Left ventricle myocardium superior (tissue), 1 donor: ENCODE measurements at places on chromosomes 13 and 19. TPM values are rescaled to one million over a fixed set of nuclear protein-coding genes. Genes with fewer than 3 reads are reported as not detected.

Gene ZNF497
- 0.55 TPM for total RNA-seq

GRCh38 chr13:39855236-39855635, 199.8 kb downstream of the COG6 start:
- DNase-seq, result no peak

- DNase-seq, result no peak
Observed at GRCh38 chr19:41799444-41800000, 3.1 kb downstream of the CEACAM3 start.

- DNase-seq, result no peak
Observed at GRCh38 chr19:36093146-36093662, 17.7 kb upstream of the OVOL3 start.

Gene CRB3
- not detected for total RNA-seq

GRCh38 chr13:24511816-24512196, 772 bp downstream of the PARP4 start:
- no peak for DNase-seq

- DNase-seq, result no peak
Observed at GRCh38 chr13:73177916-73178565, 119.2 kb downstream of the KLF5 start.

- DNase-seq, result no peak
Observed at GRCh38 chr19:41735071-41735600, 20.2 kb upstream of the CEACAM6 start.

DNA sequence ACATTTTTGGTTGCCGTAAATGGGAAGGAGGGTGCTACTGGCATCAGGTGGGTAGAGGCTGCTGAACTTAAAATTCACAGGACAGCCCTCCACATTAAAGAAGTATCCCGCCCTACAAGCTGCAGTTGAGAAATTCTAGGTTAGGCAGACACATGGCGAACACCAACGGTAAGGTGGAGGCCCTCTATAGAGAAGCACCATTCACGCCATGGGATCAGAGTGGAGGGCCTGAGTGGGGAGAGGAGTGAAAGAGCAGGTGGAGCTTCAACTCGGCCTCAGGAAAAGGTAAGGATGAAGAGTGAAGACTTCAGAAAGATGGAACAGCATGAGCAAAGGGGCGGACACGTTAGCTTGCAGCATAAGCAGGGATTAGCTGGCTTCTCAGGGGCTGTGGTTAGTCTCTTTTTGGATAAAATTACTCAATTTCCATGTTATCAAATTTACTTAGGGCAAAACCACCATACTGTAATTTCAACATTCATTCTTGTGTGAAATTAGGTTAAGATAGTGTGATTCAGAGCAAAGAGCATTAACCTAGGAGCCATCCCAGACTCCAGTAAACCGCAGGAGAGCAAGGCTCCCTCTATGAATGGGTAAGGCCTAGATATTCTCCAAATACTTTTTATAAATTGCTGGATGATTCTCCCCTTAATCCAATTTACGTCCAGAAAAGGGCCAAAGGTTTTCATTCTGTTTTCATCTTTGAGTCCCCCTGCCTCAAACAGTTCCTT, 1.2 kb downstream of the EEF1AKMT1 start:
- DNase-seq, result no peak

Gene TEX29
- total RNA-seq, result 0.32 TPM

Gene PTH2
- not detected for total RNA-seq

- DNase-seq, result no peak
Observed at GRCh38 chr19:49411681-49412326, 11.4 kb downstream of the PTH2 start.

Gene SPRED3
- total RNA-seq, result 0.10 TPM

GRCh38 chr19:45889210-45889885, 3.4 kb upstream of the IRF2BP1 start:
- no peak for DNase-seq

Gene LRRC63
- total RNA-seq, result 0.17 TPM

GRCh38 chr19:46040952-46041500, at the start of gene IGFL4:
TSS of gene IGFL4 (minus strand) at chr19:46041002. CDS start at chr19:46040962, 40 bp downstream.
- DNase-seq, result no peak

DNA sequence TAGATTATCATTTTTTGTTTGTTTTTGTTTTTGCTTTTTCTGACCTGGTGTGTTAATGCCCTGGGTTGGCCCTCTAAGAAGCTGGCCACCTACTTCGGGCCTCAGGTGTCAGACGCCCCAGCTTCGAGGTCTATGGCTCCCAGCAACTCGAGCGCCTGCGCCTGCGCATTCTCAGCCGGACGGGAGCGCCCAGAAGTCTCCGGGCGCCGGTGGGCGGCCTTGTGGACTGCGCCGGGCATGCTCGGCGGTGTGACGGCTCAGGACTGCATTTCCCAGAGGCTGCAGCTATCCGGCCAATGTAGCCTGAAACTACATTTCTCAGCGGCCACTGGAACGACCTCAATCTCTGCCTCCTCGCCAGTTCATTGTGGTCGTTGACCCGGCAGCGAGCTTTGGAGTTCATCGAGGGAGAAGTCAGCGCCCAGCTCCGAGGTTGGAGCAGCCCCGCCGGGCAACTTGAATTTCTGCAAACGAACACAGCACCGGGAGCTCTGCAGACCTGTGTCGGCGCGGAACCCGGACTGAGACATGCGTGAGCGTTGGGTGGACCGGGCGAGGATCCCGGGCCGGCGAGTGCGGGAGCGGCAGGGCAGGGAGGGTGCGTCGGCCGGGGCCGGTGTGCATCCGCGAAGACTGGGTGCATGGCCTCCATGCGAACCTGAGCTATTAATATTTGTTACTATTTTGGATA, at the start of gene ZNF30:
Gene ZNF30 (plus strand): TSS at position 219 of the 691 bp plus-strand sequence. CDS start 3,045 bp downstream, outside the sequence.
- DNase-seq, result peak; percentile 97

GRCh38 chr13:45700971-45701900, 884 bp upstream of the CBY2 start:
- no peak for DNase-seq

DNA sequence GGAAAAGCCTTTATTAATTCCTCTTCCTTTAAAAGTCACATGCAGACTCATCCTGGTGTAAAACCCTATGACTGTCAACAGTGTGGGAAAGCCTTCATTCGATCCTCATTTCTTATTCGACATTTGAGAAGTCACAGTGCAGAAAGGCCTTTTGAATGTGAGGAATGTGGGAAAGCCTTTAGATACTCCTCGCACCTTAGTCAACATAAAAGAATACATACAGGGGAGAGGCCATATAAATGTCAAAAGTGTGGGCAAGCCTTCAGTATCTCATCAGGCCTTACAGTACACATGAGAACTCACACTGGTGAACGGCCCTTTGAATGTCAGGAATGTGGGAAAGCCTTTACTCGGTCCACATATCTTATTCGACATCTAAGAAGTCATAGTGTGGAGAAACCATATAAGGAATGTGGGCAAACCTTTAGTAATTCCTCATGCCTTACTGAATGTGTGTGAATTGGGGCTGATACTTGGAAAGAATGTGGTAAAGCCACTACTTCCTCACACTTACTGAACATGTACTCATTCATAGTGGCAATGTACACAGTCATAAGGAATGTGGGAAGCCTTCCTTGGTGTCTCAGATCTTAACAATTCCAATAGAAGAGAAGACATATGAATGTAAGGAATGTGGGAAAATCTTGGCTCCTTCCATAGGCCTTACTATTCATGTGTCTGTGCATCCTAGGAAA, 18.8 kb downstream of the ZNF559 start:
- DNase-seq, result no peak

- DNase-seq, result no peak
Observed at GRCh38 chr13:46698910-46699460, 98.0 kb downstream of the ESD start.

- no peak for DNase-seq
Observed at GRCh38 chr13:78999494-78999893, 340.5 kb upstream of the OBI1 start.

Gene SULT2A1
- not detected for total RNA-seq

DNA sequence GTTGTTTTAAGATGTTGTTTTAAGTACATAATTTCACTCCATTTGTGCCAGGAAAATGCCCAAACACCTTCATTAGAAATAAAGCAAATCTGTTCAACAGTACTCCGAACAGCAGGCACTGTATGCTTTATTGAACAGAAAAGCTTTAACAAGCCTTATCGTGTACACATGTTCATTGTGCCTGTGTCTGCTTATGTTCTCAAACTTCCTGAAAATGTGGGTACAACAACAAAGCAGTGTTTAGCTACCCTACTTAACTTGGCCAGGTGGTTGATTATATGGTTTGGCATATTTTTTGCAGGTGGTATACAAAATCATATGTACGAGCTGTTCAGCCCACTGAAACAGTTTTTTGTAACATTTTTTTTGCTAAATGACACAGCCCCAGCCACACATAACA, 718.0 kb downstream of the DACH1 start:
- DNase-seq, result no peak

Gene MAMSTR
- 3.0 TPM for total RNA-seq

DNA sequence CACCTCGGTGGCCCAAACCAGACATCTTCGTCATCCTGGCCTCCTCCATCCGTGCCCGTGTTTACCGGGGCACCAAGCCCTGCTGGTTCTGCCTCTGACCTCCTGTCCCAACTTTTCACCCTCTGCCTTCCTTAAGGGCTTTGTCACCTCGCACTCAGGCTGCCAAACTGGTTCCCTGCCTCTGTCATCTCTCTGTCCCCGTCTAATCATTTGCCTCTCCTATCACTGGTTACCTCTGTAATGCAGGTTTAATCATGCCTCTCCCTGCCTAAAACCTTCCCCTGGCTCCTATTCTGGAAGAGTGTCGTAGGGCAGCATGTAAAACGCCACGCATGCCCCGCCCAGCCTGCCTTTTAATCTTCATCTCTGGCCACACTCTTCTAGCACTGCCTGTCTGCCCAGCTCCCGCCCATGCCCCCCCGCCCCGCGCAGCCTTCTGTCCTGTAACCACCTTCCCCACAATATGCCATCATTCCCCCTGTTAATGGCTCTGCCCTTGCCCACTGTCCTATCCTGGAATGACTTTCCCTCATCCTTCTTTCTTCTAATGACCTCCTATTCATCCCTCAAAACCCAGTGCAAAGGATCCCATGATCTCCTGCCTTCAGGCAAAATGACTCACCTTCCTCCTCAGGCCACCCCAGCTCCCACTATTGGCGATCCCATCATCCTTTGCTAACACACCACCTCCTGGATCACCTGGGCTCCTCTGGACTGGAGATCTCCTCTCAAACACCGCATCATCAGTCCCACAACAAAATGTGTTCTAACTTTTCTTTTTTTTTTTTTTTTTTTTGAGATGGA, 66.7 kb downstream of the PEX11G start:
- DNase-seq, result no peak

Gene RAB3A
- total RNA-seq, result 35.5 TPM

- DNase-seq, result no peak
Observed at GRCh38 chr19:41384351-41384750, 8.0 kb downstream of the TMEM91 start.

GRCh38 chr13:39197647-39198007, 159.4 kb downstream of the NHLRC3 start:
- DNase-seq, result no peak

- peak; percentile 55 for DNase-seq
Observed at GRCh38 chr13:97257800-97258799, 36.0 kb downstream of the MBNL2 start.

DNA sequence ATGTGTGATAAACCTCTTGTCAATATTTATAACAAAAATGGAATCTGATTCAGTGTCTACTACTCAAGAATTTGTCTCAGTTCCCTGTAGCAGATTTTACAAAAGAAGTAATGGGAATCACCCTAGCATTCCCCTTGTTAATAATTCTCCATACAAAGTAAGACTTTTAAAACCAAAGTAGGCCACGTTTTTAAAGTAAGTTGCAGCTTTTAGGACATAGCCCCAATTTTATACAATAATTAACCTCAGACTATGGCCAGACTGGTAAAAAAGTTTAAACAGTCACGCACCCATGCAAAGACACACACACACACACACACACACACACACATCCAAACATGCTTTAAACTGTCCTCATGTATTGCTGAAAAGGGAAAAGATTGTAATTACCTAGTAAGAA, 589.9 kb downstream of the PCDH9 start:
- no peak for DNase-seq
